Progenitor cell of endocrine pancreas (in vitro differentiated cells): ENCODE measurements at places on chromosomes 13 and 19. TPM values are rescaled to one million over a fixed set of nuclear protein-coding genes. Genes with fewer than 3 reads are reported as not detected.

GRCh38 chr13:27627380-27627779, 5.7 kb downstream of the POLR1D start:
- DNase-seq: no peak

Gene CACNG7
- total RNA-seq: 0.18 TPM in 1 of 2 replicates, not detected in the other

Gene GYS1
- total RNA-seq: 57.4 and 65.8 TPM in 2 replicates

DNA sequence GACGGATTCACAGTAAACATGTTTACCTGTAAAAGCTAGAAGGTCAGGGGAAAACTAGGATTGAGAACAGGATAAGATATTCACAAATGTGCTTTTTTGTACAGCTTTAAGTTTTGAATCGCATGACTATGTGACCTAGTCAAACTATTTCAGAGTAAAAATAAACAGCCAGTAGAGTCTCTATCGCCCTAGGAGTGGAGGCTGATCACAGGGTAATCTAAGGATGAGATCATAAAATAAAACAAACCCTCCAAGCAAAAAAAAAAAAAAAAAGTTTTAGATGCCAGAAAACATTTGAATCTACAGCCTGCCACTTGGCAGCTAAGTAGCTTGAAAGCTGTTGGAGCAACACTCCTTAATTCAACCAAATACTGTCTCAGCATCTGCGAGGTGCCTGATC, 26.8 kb downstream of the ZNF350 start:
- DNase-seq: no peak

Gene FXYD1
- not detected in 2 replicates for total RNA-seq
